ENCODE measurements at places on chromosomes 13 and 19.

DNA sequence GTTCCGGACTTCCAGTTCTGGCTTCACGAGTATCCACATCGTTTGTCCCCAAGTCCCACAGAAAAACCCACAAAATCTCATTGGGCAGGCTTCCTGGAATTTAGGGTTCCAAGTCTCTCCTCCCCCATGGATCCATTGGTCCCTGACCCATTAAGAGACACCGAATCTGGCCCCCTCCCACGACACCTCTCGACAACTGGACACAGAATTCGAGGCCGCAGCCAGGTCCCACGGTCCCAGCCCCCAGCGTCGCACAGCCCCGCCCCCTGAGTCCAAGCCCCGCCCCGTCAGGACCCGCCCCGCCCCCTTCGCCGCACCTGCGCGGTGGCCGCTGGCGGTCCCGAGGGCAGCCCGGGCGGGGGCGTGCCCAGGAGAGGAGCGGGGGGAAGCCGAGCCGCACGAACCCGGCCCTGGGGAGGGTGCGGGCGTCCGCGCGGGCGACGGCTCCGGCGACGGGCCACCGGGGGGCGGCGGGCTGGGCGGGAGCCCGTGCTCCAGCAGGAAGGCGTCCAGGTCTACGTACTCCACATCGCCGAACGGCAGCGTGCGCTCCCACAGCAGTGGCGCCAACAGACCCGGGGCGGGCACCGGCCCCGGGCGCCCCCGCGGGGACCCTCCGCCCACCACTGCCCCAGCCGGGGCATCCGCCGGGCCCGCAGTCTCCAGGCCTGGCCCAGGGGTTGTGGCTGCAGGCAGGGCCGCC lies 1.8 kb downstream of the DBP start:
- peak; percentile 70 for DNase-seq

GRCh38 chr19:45079911-45080370 lies 881 bp downstream of the GEMIN7 start:
- DNase-seq = no peak

DNA sequence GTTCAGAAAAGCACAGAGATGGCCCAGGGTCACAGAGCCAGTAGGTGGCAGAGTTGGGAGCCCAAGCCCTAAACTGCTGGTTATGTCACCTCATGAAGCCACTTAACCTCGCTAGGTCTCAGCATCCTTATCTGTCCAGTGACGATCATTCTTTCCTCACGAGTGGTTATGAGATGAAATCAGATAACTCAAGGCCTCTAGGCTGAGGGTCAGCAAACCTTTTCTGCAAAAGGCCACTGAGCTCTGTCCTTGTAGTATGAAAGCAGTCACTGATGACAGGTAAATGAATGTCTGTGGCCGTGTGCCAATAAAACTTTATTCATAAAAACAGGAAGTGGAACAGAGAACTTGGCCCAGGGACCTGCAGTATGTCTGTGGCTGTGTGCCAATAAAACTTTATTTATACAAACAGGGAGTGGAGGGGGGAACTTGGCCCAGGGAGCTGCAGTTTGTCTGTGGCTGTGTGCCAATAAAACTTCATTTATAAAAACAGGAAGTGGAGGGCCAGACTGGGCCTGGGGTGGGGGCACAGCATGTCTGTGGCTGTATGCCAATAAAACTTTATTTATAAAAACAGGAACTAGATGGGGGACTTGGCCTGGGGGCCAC lies 71.2 kb downstream of the GNG7 start:
- DNase-seq = peak; percentile 42

GRCh38 chr19:45078390-45079062 lies 534 bp upstream of the GEMIN7 start:
- no peak for DNase-seq

DNA sequence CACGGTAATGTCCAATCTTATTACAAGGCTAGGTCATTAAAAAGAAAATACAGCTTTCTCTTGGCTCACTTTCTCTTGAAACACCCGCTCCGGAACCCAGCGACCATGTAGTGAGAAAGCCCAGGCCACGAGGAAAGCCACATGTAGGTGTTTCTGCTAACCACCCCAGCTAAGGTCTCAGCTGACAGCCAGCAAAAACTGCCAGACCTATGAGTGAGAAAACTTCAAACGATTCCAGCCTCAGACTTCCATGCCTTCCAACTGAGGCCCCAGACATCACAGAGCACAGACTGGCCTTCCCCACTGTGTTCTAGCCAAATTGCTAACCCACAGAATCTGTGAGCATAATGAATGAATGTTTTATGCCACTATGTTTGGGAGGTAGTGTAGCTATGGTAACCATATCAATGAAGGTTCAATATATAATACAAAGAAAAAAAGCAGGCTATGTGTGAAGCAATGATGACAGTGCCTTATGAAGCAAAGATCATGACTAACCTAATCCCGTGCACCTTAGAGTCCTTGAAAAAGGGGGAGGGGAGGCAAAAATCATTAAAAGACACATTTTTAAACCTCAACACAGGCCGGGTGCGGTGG lies 11.9 kb upstream of the TPTE2 start:
- no peak for DNase-seq

DNA sequence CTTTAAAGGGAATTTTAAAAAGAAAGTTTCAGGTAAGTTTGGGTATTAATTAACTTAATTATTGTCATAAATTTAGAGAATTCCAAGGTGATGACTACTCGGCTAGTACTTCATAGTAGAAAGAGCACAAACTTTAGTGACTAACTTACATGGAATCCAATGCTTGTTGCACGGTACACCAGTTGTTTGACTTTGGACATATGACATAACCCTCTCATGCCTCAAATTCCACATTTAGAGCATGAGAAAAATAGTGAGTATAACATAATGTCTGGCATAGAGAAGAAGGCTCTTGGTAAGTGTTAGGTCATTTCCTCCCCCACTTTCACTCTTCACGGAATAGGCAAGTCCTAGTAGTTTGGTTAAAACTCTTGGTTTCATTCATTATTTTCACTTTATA lies 1249.4 kb upstream of the SLC10A2 start:
- no peak for DNase-seq

DNA sequence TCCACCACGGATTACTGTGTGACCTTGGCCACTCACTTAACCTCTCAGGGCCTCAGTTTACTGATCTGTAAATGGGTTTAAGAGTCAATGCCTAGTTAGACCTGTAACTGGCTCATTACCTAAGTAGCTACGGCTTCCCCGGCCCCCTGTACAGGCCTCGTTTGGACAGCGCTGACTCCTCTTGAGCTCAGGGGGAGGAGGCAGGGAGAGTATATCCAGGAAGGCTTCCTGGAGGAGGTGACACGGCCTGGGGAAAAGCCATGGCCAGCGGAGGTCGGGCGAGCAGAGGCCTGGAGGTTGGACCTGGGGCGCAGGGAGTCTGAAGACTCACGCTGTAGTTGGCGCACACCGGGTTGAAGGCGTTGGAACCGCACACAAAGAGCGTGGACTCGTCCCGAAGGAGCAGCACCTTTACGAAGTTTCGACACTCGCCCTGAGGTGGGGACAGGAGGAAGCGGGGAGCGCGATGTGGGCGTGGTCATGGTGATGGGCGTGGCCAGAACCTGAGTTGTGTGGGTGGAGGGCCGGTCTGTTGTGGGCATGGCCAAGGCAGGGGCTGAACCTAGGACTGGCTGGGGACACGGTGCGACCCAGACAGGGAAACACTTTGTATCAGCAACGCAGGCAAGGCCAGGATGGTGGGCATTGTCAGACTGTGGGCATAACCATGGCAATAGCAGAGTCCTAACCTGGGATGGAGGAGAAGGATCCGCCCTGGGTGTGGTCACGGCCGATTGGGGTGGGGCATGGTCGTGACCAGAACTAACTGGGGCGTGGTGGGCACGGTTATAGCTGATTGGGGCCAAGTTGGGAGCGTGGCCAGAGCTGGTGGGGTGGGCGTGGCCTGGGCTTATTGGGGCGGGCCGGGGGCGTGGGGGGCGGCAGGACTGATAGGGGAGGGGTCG lies 3.6 kb downstream of the SEMA6B start:
- DNase-seq = no peak

DNA sequence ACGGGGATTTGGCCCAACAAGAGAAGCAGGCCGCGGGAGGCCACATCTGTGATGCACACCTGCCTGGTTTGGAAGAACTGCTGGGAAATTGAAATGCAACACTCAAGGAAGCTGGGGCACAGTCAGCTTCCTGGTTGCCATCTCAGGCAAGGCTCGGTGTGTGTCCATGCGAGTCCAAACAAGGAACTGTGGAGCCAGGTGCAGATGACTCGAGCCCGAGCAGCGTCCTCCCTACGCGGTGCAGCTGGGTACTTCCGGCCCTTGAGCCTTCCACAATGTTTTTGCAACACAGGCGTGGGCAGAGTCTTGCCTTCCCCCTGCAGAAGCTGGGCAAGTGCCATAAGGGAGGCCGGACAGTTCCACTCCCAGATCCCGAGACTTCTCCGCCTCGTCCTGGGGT lies 94.6 kb downstream of the CRYL1 start:
- DNase-seq = no peak

GRCh38 chr19:18266771-18267686 lies 7.2 kb downstream of the IQCN start:
- DNase-seq = no peak

GRCh38 chr13:51047434-51048165 lies 63.5 kb downstream of the C13orf42 start:
- no peak for DNase-seq

Measured in KG1 (cell line).